Dorsolateral prefrontal cortex (tissue), 122 donors: ENCODE measurements at places on chromosomes 16 and 17. TPM values are rescaled to one million over a fixed set of nuclear protein-coding genes. Genes with fewer than 3 reads are reported as not detected.

DNA sequence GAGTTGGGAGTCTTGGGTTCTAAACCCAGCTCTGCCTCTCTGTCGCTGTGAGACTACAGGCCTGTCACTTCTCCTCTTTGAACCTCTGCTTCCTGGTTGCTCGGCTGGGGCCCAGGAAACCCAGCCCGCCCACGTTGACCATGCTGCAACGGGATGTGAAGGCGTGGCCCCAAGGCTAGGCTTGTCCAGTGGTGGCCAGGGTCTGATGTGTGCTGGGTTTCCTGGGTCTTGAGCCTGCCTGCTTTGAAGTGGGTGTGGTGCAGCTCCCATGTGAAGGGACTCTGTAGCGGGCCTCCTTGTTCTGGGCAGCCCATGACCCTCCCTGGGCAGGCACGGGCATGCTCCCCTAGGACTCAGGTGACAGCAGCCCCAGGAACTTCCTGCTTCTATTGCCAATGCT is 82.3 kb downstream of the SDR42E1 start:
- DNase-seq, result no peak

GRCh38 chr16:73385696-73386095 is 337.8 kb upstream of the ZFHX3 start:
- DNase-seq, result no peak

DNA sequence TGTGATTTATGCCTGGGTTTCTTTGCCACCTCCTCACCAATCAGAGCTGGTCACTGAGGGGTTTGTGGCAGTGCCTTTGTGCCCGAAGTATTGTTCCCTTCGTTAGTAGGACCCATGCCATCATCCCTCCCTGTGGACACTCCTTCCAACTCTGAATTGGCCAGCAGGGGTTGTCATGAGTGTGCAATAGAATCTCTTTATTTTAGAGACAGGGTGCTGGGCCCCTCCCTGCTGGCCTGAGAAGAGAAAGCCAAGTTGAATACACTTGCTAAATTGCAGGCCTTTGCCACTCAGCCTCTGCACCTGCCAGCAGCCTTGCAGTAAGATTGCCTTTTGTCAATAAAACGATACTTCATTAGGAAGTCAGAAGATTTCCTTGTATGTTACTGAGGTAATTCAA is 40.7 kb upstream of the SLC12A3 start:
- no peak for DNase-seq

DNA sequence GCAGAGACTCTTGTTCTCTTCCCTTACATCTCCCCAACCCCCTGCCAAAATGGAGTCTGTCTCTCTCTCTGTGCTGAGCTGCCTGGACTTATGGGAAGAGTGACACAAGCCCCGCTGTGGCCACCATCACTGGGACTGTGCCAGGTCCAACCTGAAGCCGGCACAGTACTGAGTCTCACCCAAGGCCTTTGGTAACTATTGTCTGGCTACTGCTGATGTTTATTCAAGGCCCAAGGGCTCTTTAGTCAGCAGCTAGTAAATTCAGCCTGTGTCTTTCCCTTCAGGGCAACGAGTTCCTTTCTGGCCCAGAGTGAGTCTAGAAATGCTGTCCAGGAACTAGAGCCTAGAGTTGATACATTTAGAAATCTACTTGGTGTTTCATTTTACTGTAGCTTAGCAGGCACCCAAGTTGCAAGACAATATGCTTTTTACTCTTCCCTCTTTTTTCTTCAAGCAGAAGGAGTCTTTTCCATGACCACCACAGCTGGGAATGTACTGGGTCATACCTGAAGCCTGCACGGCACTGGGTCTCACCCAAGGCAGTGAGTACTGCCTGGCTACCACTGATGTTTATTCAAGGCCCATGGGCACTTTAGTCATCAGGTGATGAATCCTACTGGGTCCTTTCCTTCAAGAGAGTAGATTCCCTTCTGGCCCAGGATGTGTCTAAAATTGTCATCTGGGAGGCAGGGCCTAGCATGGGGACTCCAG is 17.7 kb downstream of the EFCAB5 start:
- no peak for DNase-seq

- no peak for DNase-seq
Observed at GRCh38 chr17:6455321-6455705, 11.1 kb downstream of the PIMREG start.

The CA10 gene
- total RNA-seq, result 49.7 TPM

The TMEM101 gene
- 18.8 TPM for total RNA-seq

The C17orf113 gene
- 3.4 TPM for total RNA-seq
